ENCODE measurements at places on chromosomes 12 and 14.

DNA sequence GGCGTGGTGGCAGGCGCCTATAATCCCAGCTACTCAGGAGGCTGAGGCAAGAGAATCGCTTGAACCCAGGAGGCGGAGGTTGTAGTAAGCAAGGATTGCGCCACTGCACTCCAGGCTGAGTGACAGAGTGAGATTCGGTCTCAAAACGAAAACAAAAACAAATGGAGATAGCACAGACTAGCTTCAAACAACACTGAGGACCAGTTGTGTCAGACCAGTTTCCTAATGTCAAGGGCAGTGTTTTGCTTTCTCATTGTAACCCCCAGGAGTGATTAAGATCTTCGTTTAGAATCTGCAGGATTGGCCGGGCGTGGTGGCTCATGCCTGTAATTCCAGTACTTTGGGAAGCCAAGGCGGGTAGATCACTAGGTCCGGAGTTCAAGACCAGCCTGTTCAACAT lies 18.5 kb downstream of the RPGRIP1 start:
- no peak for DNase-seq

GRCh38 chr14:83860631-83861155 lies 1669.3 kb upstream of the FLRT2 start:
- no peak for DNase-seq

DNA sequence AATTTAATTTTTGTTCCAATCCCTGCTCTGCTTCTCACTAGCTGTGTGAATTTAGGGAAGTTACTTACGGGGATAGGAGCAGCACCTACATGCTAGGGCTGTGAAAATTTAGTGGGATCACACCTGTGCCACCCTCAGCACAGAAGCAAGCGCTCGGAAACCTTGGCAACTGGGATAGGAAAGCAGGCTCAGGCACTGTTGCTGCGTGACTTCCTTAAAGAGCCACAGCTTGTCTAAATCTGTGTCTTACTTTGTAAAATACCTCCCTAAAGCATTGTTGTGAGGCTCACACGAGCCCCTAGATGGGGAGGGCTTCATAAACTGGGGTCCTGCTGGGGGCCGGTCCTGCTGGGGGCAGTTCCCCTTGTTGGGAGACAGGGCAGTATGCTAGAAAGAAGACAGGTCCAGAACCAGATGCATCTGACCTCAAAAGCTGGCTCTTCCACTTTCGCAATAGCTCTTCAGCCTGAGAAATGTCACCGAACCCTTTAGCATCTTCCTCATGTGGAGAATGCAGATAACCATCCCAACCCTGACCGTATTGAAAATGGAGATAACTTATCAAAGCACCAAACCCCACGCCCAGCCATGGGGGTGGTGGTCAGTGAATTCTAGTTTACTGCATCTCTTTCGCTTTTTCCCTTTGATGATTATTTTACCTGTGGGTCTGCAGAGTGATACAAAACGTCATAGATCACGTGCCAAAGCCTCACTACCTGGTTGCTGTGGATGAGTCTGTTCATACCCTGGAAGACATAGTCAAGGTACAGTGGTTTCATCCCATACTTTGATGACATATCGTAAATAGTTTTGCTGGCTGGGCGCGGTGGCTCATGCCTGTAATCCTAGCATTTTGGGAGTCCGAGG lies 54.1 kb downstream of the AK7 start:
- no peak for DNase-seq

DNA sequence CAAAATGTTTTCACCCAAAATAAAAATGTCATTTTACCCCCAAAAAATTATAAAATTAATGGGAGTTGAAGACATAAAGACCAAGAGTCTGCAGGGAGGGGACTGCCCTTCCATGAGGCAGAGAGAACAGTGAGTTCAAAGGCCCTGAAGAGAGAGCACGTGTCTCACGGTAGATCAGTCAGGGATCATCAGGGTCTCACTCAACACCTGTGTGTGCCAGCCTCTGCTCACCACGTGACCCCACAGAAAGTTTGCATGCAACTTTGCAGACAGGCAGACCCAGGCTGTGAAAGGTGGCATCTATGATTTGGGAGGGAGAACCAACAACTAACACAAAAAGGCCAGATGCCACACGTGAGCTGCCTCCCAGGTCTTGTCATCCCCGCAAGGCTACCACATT lies 33.1 kb downstream of the CLMN start:
- DNase-seq: no peak

DNA sequence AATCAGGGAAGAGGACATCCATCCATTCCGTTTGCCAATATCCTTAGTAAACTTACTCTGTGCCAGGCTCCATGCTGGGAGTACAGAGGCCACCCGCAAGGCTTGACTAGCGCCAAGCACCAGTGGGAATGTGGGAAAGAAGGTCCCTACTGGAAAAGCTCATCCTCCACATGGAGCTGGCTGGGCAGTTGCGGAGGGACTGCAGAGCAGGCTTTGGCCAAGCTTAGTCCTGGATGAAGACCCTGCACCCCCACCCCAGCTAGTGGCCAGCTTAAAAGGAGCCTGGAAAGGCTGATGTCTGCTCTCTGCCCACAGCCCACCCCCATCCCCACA lies 22.4 kb upstream of the EIF2B2 start:
- no peak for DNase-seq

Measured in NCI-H460 (cell line).